ENCODE measurements at places on chromosomes 3 and 15. TPM values are rescaled to one million over a fixed set of nuclear protein-coding genes. Genes with fewer than 3 reads are reported as not detected.
A peak's percentile ranks its signal among the peaks of the same experiment; 100 is the strongest.

- no peaks in the 10 kb centered on the region for H3K4me1 ChIP-seq
- no peaks in the 10 kb centered on the region for H3K27me3 ChIP-seq
- no peak overlapping the region for H3K27ac ChIP-seq
Measured at GRCh38 chr15:43771816-43772215, 5.0 kb downstream of the ELL3 start.

GRCh38 chr3:187368251-187369088, at the start of gene RTP4:
Gene RTP4 (plus strand): TSS chr3:187368385. CDS start chr3:187368442, 57 bp downstream.
- peak within 1 kb of the TSS; percentile 85 for H3K4me3 ChIP-seq
- H3K27me3 ChIP-seq = no peaks in the 10 kb centered on the region
- DNase-seq = peak; percentile 78

The ITPKA gene
- total RNA-seq = not detected

DNA sequence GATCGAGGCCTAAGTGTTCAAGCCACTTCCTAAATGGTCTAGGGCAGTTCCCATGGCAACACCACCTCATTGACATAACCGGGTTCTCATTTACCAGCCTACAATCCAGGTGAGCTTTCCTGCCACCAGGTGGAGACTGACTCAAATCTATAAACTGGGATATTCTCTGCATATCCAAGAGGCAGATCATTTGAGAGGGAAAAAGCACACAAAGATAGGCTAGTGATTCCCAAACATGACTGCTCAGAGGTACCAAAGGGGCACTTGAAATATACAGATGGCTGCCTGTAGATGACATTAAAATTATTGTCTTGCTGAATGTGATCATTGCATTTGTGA, 141.3 kb upstream of the PROK2 start:
- no peak overlapping the region for H3K4me3 ChIP-seq
- H3K27ac ChIP-seq = no peak overlapping the region
- no peaks in the 10 kb centered on the region for H3K27me3 ChIP-seq
- no peak for DNase-seq
- no peaks in the 10 kb centered on the region for H3K36me3 ChIP-seq

GRCh38 chr3:165195241-165195639, 944 bp downstream of the SLITRK3 start:
- H3K27me3 ChIP-seq = peaks cover 37% of the 10 kb centered on the region
- peaks cover 5% of the 10 kb centered on the region for H3K36me3 ChIP-seq
- no peak for DNase-seq
- no peak overlapping the region for H3K4me3 ChIP-seq
- H3K27ac ChIP-seq = no peak overlapping the region
- H3K4me1 ChIP-seq = peaks cover 5% of the 10 kb centered on the region

DNA sequence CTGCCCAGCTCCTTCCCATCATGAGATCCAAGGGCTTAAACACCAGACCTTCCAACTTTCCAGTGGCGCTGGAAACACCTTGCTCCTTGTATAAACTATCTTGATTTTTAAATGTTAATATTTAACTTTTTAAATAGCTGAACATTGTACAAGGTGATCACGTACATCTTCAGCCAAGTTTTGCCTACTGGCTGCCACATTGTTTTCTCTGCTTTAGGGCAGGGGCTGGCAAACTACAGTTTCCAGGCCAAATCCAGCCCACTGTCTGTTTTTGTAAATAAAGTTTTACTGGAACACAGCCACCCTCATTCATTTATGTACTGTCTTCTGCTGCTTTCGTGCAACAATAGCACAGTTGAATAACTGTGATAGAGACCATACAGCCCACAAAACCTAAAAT, 27.6 kb upstream of the FOXP1 start:
- no peak overlapping the region for H3K4me3 ChIP-seq
- H3K36me3 ChIP-seq = peaks cover 4% of the 10 kb centered on the region
- no peak for DNase-seq
- H3K4me1 ChIP-seq = no peaks in the 10 kb centered on the region
- H3K27ac ChIP-seq = no peak overlapping the region

The B3GALNT1 gene
- total RNA-seq = 15.1 TPM

GRCh38 chr15:33119865-33120264, 74.6 kb downstream of the FMN1 start:
- no peak overlapping the region for H3K4me3 ChIP-seq
- no peak overlapping the region for H3K27ac ChIP-seq
- no peaks in the 10 kb centered on the region for H3K36me3 ChIP-seq
- peaks cover 7% of the 10 kb centered on the region for H3K27me3 ChIP-seq
- H3K4me1 ChIP-seq = no peaks in the 10 kb centered on the region
- DNase-seq = no peak

The MNS1 gene
- 0.47 TPM for total RNA-seq

DNA sequence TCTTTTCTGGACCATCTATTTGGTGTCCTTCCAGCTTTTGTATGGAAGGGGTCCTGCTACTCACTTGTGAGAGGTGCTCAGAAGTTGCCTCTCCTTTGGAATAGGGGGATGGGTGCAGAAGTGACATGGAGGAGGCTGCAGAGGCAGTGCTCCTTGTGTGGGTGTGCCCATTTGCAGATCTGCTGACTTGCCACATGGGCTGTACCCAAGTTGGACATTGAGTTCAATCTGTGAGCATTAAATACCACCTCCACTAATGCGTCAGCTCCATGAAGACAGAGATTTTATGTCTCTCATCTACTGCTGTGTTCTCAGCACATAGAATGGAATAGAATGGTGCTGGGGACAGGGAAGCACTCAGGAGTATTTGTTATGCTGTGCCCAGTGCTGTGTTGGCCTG, 76.2 kb downstream of the RGMA start:
- H3K4me1 ChIP-seq = peaks cover 5% of the 10 kb centered on the region
- no peaks in the 10 kb centered on the region for H3K27me3 ChIP-seq
- H3K36me3 ChIP-seq = peaks cover 54% of the 10 kb centered on the region
- H3K4me3 ChIP-seq = no peak overlapping the region
- no peak for DNase-seq
- peak overlapping the region; percentile 39 for H3K27ac ChIP-seq

The MASP1 gene
- not detected for total RNA-seq

The CHRNA5 gene
- 4.4 TPM for total RNA-seq

Measured in natural killer cell treated with Interleukin-12 subunit alpha and Interleukin-12 subunit beta and Interleukin-15 and Interleukin-18, amount 100 ng/mL, for 72 hours (primary cell).